ENCODE measurements at places on chromosomes 13 and 19.

DNA sequence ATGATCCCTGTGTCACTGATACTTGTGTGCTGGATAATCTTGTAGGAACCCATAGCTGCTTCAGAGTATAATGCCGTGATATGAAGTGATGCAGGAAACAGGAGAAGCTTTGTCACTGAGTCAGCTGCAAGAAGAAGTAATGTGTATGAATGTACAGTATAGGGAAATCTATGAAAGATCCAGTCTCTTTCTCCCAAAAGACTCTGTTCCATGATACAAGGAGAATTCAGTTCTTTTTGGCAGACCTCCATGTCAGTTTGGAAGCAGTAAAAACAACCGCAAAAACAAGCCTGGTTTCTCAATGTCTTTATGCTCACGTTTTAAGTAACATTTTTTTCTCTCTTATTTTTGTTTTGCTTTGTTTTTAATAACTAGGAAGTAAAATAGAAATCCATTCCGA, 33.9 kb downstream of the PCDH17 start:
- DNase-seq, result no peak

- DNase-seq, result no peak
These were observed 21.4 kb downstream of the KCTD4 start for GRCh38 chr13:45179428-45179827.

DNA sequence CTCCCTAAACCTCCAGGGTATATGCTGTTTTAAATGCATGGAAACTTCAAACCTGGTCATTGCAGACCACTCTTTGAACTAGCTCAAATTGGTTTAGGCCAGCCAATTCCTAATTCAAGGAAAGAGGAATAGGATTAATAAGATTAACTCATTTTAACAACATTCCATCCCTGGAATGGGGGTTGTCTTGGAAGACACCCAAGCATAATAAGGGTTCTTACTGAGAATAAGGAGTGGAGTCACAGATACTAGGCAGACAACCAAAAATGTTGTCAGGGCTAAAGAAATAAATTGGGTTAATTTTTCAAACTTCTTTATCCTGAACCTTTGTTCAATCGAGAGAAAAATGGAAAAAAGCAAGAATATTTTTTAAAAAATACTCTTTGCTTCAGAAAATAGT, 186.2 kb downstream of the PCDH9 start:
- no peak for DNase-seq

DNA sequence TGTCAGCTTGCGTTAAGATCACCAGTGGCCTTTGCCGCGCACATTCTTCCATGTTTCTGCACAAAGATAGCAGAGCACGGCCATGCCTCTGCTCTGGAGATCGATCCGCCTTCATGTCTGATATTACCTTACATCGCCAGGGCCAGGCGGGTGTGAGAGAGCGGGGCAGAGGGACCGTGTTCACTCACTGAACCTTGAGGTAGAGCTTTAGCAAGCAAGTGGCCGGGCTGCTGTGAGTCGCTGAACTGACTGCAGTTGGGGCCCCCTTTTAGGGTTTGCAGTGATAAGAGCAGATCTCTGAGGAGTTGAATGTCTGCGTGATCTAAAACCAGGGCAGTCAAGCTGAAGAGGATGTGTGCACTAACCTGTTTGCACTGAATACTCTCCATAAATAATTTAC, 275.4 kb upstream of the OBI1 start:
- DNase-seq, result no peak

DNA sequence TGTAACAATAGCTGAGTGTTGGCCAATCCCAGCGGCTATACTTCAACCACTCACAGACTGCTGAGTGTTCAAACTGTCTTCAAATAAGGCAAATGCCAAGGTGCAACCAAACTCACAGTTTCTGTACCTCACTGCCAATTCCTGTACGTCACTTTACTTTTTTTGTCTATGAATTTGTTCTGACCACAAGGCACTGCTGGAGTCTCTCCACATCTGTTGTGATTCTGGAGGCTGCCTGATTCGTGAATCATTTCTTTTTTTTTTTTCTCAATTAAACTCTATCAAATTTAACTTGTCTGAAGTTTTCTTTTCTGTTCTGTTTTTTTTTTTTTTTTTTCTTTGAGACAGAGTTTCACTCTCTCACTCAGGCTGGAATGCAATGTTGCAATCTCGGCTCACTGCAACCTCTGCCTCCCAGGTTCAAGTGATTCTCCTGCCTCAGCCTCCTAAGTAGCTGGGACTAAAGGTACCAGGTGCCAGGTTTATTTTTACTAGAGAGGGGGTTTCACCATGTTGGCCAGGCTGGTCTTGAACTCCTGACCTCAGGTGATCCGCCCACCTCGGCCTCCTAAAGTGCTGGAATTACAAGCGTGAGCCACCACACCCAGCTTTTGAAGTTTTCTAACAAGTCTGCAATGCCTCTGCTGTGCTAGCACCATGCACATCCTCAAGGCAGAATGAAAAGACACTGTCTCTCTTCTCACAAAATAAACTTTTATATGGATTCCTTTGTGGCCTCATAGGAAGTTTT, 401.7 kb downstream of the IRS2 start:
- DNase-seq, result no peak

GRCh38 chr19:19606021-19606420, 12.5 kb downstream of the PBX4 start:
- DNase-seq, result peak; percentile 33

DNA sequence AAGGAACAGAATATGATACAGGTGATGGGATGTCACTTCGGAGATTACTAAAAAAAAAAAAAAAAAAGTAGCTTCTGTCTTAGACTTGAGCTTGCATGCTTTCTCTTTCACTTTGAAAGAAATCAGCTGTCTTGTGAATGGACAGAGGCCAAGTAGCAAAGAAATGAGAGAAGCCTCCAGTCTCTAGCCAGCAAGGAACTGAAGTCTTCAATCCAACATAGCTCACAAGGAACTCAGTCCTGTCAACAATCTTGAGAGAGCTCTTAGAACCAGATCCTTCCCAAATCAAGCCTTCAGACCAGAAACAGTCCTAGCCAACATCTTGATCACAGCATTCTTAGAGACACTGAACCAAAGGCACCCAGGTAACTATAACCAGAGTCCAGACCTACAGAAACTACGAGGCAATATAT, 7.7 kb downstream of the N4BP2L2 start:
- peak; percentile 61 for DNase-seq
